CMK (cell line): ENCODE measurements at places on chromosomes 13 and 19.

DNA sequence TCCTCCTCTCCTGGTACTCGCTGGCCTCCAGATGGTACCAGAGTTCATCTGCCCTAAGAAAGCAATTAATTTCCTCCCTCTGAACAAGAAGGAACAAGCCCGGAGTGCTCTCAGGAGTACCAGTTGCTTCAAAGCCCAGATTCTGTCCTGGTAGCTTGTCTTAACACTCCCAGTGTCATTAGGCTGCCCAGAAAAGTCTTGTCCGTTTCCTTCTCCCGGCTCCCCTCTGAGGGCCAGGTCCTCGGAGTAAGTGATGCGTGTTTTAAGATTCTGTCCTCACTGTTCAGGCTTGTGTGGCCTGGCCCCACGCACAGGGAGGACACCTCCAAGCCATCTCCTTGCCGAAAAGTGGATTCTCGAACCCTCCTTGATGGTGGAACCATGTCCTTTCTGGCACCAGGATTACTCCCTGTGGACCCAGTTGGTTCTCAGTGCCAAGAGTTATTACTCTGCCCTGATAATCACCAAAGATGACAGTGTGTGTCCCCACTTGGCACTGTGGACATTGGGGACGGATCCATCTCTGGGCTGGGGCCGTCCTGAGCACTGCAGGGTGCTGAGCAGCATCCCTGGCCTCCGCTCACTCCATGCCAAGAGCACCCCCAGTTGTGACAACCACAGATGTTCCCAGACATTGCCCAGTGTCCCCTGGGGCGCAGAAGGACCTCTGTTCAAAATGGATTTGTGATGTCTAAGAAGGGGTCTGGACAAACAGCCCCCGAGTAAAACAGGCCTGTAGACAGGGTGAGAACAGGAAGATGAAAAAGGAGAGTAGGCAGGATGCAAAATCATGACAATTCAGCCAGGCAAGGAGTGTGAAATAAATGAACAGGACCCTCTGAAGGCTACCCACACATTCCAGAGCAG lies 52.4 kb downstream of the RFX2 start:
- no peak for DNase-seq

DNA sequence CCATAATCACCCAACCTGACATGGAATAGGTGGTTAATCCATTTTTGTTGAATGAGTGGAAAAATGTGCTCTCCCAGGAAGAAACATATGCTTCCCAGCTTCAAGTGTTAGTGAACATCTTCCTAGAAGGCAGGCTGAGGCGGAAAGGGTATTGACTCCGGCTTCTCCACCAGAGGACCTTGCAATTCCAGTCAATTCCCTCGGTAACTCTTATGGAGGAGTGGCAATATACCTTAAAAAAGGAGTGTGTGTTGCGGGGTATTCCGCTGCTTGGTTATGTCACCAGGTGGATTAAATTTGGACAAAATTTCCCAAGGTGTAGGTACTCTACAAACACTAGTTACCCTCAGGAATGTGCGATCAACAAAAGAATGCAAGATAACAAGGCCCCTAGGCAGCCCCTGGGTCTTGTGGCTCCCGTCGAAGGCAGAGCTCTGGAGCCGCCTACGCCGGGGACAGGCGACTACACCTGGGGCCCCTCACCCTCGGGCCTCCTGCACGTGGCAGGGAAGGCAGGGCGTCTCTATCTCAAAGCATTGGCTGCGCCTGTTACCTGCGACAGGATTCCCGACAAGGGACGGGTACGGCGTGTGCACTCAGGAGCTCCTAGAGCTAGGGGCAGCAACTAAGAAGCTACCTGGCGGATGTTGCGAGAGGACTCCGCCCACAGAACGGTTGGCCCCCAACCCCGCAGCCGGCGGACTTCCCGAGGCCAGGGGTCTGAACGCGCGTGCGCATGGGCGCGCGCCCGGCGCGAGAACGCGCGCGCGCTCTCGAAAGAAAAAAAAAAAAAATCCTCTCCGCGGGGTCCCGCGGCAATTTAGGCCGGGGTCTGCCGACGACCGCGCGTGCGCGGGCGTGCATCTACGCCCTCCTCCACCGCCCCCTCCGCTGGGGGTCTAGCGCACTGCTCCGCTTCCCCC lies at the start of gene WDR87:
Gene WDR87 (minus strand): TSS at position 649 of the 923 bp plus-strand sequence. CDS start 8,355 bp downstream, outside the sequence.
- DNase-seq = peak; percentile 53

- no peak for DNase-seq
Observed at GRCh38 chr13:73212482-73212881, 153.7 kb downstream of the KLF5 start.

DNA sequence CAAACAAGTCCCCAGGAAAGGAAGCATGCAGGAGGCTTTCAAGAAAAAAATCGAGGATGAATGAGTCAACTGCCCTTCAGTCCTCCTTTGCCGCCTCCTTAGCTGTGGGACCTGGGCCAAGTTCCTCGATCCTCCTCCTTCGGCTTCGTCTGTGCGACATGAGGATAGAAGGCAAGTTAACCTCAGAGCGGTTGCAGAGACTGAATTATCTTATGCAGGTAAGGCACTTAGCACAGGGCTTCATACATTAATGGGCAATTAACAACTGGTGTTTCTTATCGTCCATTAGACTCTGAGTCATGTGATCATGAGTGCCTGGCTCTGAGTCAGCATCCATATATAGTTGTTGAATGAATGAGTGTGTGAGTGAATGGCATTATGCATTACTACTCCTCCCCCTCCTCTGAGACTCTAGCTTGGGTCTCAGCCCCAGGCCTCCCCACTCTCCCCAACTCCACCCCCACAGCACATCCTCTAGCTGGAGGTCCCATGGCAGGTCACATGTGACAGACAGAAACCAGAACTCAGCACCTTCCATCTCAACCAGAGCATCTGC lies 1.6 kb upstream of the TTC9B start:
- no peak for DNase-seq

- no peak for DNase-seq
Observed at GRCh38 chr19:20359933-20360720, 193.1 kb downstream of the ZNF486 start.

DNA sequence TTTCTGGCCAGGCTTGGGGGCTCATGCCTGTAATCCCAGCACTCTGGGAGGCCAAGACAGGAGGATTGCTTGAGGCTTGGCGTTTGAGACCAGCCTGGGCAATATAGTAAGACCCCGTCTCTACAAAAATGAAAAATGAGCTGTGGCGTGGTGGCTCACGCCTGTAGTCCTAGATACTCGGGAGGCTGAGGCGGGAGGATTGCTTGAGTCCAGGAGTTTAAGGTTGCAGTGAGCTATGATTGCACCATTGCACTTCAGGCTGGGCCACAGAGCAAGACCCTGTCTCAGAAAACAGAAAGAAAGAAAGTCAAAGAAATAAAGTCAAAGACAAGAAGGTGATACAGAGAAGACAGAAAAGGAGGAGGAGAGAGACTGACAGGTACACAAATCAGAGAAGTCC lies 2.5 kb upstream of the CACNG6 start:
- no peak for DNase-seq

- DNase-seq = no peak
Observed at GRCh38 chr19:4409123-4409933, 6.9 kb downstream of the CHAF1A start.

- no peak for DNase-seq
Observed at GRCh38 chr19:17775991-17776803, 18.7 kb upstream of the B3GNT3 start.

DNA sequence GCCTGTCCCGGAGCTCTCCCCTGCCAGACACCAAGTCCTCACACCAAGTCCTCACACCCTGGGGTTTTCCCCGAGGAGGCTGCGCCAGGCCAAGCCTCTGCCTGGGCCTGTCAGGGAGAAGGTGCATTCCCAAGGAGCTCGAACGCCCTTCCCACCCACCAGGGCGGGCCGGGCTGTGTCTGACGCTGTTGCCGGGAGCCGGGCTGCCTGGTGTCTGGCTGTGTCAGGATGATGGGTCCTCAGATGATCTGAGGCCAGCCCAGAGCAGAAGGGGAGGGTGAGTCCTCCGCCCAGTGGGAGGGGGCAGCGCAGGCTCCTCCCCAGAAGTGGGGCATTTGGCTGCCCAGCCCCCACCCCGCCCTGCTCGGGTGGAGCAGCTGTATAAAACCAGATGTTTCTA lies 2.3 kb upstream of the HAS1 start:
- DNase-seq = no peak

- no peak for DNase-seq
Observed at GRCh38 chr19:51676566-51677083, 16.5 kb upstream of the SPACA6 start.
